ENCODE measurements at places on chromosomes 16 and 17.

GRCh38 chr17:83135692-83136091, 56.3 kb downstream of the METRNL start:
- no peak for DNase-seq

DNA sequence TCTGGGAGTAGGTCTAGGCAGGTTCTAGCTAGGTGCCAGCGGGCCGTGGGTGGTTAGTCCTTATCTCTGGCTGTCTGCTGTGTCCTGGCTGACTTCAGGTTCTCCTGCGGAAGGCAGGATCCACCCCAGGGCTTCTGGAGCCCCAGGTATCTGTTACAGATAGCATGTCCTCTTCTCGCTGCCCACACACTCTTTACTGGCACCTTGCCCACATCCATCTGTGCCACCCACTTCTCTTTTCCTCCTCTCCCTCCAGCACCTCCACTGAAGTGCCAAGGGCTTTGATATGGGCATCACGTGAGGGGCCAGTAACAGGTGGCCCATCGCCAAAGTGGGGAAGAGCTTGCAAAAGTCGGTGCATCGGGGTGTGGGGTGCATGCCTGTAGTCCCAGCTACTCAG, 4.6 kb upstream of the MPP2 start:
- no peak for DNase-seq

DNA sequence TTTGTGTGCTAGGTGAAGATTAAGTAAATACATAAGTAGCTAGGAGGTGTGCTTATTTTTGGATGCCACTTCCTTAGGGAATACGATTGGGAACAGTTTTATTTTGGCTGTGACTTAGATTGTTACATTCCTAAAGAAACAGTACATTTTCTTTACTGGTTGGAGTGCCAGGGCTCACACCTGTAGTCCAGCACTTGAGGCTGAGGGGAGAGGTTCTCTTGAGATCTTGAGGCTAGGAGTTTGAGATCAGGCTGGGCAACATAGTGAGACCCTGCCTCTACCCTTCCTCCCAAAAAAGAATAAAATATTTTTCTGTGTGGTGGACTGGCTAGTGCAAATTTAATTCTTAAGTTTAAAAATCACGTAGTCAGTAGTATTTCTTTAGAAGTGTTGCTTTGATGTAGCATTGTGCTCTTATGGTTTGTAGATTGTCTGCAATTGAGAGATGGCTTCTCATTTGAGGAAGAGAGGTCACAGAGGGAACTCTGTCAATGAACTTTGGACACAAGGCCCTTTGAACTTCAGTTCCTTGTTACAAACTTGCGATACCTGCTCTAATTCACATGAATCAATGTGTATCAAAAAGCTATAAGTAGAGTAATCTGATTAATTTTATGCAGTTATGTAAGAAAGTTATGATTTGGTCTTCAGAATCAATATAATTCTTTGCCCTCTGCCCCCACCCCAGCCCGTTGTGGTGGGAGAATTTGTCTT, 7.1 kb downstream of the HAPSTR1 start:
- no peak for DNase-seq

DNA sequence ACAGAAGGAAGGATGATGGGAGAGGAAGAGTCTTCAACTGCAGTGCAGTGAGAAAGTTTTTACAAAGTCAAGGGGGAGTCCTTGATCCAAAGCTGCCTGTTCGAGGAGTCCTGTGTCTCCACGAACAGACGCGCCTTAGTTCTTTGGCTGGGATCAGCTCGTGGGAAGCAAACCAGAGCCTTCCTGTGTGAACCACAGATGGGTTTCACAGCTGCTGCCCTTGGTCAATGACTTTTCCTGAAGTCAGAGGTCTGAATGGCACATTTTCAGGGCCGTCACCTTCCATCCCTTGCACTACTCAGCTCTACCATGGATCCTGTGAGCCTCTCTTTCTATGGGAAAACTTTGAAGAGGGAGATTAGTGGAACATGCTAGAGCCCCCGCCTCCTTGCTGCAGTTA, 4.2 kb upstream of the SBK1 start:
- DNase-seq, result no peak

DNA sequence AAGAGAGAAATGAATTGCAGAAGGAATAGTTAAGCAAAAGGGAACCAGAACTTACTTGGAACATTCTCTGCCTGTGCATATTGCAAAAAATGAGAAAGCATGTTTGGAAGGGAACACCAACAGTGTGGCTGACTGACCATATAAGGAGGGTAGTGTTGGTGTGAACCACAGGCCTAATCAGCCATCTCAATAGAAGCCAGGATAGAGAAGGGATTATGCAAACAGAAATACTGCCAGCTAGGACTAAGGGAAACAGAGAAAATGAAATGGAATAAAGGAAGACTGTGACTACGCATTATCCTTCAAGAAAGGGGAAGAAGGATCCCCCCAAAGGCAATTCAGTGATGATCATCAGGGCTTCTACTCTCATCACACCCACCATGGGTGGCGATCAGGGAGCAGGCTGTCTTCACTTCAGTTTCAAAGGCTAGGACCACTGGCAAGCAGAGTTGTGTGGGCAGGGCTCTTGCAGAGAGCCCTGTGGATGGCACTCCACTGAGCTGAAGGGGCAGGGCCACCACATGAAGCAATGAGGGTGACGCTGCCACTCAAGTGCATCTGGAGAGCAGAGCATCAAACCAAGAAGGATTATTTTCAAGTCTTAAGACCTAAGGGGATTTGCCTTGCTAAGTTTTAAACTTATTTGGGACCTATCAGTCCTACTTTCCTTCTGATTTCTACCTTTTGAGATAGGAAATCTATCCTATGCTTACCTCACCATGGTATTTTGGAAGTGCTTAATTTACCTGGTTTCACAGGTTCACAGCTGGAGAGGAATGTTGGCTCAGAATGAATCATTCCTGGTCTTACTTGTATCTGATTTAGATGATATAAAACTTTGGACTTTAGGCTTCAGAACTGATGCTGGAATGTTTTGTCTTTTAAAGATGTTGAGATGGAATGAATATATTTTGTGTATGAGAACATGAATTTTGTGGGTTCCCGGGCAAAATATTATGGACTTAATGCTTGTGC, 140.5 kb downstream of the SSH2 start:
- DNase-seq, result no peak

- DNase-seq, result no peak
Measured at GRCh38 chr17:36602030-36602748, 806 bp downstream of the MRM1 start.

DNA sequence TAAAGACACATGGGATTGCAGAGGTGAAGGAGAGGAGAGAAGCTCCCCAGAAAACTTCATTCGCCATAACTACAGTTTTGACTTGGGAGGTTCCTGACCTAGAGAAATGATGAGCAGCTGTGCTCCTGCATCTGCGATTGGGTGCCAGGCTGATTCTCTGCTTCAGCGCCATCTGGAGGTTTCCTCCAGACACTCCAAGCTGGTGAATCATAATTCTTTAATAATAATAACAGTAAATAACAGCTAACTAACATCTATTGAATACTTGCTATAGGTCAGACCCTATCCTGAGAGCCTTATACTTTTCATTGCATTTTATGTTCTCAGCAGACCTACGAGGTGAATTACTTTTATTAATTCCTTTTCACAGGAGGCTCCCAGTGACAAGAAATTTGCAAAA, 575.8 kb downstream of the TOX3 start:
- peak; percentile 28 for DNase-seq

DNA sequence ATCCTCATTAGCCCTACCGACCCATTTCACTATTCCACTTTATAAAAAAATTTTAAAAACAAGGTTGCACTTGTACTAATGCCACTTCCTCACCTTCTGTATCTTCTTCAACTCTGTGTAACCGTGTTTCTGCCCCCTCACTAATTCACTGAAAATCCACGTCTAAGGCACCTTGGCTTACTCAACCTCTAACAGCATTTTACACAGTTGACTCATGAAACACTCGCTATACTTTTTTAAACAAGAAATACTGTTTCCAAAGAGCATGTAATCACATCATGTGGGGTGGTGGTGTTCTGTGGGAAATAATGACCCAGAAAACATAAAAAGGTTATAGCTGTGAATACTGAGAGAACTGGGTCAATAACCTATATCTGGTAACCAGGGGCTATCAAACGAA, 79.9 kb downstream of the NCOR1 start:
- DNase-seq, result no peak

DNA sequence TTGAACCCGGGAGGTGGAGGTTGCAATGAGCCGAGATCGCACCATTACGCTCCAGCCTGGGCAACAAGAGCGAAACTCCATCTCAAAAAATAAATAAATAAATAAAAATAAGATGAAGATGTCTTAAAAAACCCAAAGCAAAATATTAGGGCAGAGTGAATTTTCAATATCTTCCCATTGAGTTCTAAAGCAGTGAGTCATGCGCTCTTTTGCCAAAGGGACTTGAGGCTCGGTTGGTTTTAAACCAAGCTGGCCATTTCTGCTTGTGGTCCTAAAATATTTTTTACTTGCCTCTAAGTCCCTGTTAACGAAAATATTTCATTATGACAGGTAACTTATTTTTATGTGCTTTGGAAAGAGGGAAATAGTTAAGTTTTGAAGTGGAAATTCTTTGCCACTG, 4.7 kb downstream of the PAFAH1B1 start:
- DNase-seq, result no peak

DNA sequence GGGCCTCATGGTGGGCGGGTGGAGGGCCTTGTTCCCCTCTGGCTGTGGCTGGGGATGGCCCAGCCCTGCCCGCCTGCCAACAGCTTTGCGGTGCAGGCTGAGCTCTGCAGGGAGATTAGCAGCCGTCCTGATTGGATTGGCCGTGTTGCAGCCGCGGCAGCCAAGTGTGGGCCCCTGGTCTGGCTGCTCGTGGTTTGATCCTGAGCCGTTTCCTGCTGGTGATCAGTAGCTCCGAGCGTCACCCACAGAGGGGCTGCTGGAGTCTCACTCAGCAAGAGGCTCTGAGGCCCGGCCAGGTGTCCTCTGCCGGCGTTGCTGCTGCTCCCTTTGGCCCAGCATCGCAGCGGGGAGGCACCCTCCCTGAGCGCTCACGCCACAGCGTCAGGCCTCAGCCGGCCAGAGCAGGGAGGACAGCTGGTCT, 32.5 kb downstream of the BAIAP2 start:
- DNase-seq, result no peak
